Activated CD4-positive, alpha-beta T cell treated with anti-CD3 and anti-CD28 coated beads, Interleukin-2, amount 50 U/mL, for 1 hour (primary cell): ENCODE measurements at places on chromosomes 16 and 17.

GRCh38 chr16:2586241-2586640 is 48.4 kb downstream of the PDPK1 start:
- DNase-seq = no peak

DNA sequence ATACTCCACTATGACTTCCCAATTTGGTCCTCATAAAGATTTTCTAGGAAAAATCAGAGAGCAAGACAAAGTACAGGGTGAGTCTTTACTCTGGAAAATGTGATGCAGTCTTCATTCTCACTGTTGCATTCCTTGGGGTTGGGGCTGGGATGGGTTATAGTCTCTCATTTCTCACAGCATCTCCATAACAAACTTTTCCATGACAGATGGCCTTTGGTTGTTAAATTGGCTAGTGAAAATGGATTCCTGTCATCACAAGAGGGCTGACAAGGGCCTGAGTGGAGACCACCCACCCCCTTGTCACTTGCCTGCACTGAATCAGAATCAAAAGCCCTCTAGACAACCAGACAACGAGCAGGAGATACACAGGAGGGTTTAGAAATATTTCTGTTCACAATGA is 174.6 kb downstream of the AATF start:
- DNase-seq = no peak

DNA sequence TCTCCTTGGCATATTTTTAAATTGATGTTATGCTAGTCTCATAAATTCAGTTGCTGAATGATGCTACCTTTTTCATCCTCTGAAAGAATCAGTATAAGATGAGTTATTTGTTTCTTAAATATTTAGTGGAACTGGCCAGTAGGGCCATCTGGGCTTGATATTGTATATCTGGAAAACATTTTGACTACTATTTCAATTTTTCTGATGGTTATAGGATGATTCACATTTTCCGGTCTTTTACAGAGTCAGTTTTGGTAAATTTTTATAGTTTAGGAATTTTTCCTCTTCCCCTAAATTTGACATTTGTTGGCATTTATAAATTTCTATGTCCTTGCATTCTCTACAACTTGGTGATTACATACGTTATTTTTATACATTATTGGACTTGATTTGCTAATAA is 296.3 kb upstream of the AXIN2 start:
- no peak for DNase-seq

- no peak for DNase-seq
These were observed 9.6 kb upstream of the CES1 start for GRCh38 chr16:55842369-55843104.

- DNase-seq = no peak
These were observed 90.1 kb upstream of the KCNJ18 start for GRCh38 chr17:21602176-21602575.

- DNase-seq = no peak
These were observed 8.1 kb upstream of the MT1E start for GRCh38 chr16:56617212-56618085.

DNA sequence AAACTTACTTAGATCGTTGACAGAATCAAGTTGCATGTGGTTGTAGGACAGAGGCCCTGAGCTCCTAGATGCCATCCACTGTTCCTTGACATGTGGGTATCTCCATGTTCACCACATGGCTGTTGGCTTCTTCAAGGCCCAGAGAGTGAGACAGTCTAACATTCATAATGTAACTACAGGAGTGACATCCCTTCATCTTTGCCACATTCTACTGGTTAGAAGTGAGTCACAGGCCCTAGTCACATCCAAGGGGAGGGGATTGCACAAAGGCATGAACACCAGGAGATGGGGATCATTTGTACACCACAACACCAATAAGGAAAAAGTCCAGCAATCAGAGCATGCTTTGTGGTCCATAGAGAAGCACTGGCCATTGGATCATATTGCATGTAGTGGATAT is 56.6 kb downstream of the WSCD1 start:
- DNase-seq = no peak

- DNase-seq = no peak
These were observed 44.1 kb upstream of the MARCHF10 start for GRCh38 chr17:62852195-62852594.

GRCh38 chr17:27562777-27563455 is 68.1 kb upstream of the LGALS9 start:
- DNase-seq = no peak

DNA sequence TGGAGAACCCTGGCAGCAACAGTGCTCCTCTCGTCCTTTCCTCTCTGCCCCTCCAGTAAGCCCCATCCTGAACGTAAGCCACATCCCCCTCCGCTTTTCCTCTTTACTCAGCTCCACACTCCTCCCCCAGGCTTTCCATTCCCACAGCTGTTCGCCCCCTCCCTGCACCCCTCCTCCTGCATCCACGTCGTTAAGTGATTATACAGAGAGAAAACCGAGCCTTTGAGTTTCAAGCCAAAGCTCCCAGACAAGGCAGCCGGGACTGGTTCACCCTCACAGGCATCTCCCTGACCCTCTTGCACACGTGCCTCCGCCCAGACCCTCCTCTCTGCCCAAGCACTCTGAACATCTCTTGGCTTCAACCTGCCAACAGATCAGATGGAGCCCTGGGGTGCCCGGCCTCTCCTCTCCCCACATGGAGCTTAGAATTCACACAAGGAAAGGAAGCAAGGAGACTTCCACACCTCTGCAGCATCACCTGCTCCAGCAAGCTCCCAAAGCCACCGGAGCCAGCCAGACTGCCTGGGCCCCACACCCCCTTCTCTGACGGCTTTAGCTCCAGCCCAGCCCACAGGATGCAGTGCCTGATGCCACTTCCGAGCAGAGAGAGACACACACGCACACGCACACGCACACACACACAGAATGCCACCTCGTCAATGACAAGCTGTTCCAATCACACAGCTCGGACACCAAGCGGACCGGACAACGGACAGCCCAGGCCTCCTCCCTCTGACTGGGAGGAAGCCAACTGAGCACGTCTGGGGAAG is 99.9 kb upstream of the CCL2 start:
- DNase-seq = no peak
